ENCODE measurements at places on chromosomes 3 and 15.

DNA sequence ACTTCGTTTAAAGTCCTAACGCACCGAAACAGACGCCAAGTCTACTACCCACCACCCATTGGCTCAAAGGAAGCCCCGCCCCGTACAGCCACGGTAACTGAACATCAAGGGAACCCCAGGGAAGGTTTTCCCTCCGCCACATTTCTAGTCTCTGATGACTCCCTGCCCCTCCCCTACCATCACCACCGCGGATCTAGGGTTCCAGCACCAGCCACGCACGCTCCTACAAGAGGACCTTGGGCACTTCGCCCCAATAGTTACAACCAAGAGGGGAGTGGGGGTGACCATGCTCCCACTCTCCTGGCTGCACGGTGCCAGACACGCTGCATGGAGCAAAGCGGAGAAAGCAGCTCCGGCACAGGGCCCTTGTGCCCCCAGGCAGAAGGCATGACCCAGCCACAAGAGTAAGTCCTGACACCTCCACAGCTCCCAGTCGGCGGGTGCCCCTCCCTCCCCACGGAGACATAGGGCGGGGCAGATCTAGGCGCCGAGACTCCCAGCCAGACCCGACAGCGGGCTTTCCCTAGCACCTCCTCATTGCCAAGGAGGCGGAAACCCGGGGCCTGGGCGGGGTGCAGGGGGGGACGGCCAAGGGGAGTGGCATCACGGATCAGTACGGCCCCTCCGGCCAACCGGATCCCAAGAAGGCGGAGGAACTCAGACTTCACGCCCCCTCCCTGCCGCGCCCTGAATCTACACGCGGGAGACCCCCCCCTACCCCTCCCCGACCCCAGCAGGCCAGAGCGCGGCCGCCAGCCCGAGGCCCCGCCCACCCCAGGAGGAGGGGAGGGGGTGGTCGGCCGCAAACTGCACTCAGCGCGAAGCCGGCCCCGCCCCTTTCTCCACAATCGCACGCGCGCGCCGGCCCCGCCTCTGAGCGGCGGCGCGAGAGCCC is 936 bp downstream of the SIN3A start:
- peak; percentile 88 for DNase-seq

- DNase-seq, result no peak
These were observed 25.1 kb upstream of the ANKRD34C start for GRCh38 chr15:79257454-79257853.

- no peak for DNase-seq
These were observed 50.1 kb downstream of the CALML4 start for GRCh38 chr15:68154923-68155559.

DNA sequence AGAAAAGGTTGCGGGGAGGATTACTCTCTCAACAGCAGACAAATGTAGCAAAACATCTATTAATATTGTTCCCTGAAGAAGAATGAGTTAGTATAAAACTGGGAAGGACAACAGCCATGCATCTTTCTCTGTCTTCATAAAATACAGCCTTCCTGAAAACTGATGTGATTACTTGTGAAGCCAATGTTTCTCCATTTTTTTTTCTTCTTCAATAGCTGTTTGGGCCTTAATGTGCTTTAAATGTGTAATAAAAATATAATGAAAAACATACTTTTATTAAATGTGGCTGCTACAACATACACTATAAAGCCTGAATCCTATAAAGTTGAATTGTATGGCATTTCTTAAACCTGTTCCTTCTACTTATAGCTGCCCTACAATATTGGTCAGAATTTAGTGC is 146.3 kb upstream of the LMCD1 start:
- DNase-seq, result no peak

DNA sequence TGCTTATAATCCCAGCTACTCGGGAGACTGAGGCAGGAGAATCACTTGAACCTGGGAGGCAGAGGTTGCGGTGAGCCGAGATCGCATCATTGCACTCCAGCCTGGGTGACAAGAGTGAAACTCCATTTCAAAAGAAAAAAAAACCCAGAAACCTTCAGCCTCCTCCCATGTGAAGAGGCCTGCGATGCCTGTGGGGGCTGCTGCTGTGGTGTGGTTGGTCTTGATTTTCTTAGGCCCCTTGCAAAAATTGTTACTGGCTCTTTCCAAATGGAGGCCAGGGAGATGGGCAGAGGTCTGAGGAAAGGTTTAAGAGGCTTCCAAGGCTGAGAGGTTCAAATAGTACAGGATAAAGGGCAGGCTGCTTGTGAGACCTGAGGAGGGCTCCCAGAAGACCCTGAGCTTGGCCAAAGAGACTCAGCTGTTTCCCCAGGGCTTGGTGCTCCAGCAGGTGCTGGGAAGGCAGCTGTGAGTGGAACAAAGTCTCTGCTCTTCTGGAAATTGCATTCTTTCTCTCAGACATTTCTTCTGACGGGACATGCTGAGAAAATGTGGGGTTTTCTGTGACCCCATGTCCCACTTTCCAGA is 18.4 kb downstream of the GCSAM start:
- DNase-seq, result no peak

DNA sequence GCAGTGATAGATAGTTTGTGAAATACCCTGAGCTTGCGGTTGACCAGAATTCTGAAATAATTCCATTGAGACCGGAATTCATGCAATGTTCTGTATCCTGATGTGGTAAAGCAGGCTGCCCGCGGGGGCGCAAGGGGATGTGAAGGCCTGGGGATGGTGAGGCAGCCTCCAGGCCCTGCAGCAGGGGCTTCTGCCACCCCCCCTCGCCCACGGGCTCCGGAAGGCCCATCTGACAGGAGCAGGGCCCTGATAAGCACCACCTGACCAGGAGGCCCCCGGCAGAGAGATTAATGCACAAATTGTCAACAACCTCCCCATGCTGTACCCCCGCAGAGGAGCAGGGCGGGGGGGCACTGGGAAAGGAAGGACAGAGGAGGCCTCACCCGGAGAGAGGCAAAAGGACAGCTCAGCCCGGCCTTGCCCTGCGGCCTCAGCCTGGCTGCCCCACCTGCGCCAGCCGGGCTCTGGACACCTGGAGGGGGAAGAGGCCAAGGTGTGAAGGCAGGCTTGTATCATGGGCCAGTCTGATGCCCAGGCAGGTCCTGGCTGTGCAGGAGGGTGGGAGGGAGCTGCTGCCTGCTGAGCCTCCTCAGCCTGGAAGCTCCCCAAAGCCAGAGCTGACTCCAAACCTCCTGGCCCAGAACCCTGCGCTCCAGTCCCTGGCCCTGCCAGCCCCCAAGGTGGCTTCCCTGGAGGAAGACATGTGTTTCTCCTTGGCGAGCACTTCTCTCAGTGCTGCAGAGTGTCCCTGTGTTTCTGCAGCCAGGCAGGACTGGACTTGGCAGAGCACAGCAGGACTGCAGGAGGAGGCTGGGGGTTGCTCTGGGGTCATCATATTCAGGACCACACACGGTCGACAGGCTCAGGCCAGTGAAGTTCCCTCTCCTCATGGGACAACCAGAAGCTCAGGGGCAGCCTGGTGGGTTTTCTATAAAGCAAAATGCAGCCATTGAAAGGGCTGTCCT is 46.5 kb downstream of the RPN1 start:
- DNase-seq, result no peak

DNA sequence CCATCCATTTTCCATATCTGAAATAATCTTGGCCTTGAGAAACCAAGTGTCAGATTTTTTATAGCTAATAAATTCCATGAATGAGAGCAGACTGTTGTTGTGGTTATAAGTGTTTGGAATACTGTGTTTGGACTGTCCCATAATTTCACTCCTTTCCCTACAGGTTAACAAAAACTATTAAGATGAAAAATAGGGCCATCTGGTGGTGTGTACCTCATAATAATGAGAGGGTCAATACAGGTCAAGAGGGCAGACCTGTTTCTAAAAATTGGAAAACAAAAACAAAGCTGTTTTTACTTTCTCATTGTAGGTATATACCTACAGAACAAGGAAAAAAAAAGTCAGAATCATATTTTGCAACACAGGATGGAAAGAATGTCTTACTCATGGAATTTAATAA is 553.8 kb upstream of the SGO1 start:
- no peak for DNase-seq

- DNase-seq, result no peak
These were observed 62.9 kb downstream of the STAC start for GRCh38 chr3:36443028-36443686.

Measured in naive thymus-derived CD8-positive, alpha-beta T cell (primary cell).